ENCODE measurements at places on chromosomes 7 and 10. TPM values are rescaled to one million over a fixed set of nuclear protein-coding genes. Genes with fewer than 3 reads are reported as not detected.

DNA sequence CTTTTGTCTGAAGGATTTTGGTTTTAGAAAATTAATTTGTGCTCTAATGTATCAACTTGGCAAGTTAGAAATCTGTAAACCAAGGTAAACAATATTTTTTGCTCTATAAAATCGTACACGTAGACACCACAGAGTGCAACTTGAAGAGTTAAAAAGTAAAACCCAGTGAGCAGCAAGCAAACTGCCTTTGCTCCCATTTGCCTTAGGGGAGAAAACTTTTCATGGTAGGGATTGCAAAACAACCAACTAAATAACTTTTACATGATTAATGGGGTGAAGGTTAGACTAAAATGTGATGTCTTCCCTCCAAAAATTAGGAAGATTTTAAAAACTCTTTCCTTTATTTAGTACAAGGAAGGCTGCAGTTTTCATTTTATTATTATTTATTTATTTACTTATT lies 224.2 kb upstream of the LYZL1 start:
- DNase-seq: peak; percentile 24

DNA sequence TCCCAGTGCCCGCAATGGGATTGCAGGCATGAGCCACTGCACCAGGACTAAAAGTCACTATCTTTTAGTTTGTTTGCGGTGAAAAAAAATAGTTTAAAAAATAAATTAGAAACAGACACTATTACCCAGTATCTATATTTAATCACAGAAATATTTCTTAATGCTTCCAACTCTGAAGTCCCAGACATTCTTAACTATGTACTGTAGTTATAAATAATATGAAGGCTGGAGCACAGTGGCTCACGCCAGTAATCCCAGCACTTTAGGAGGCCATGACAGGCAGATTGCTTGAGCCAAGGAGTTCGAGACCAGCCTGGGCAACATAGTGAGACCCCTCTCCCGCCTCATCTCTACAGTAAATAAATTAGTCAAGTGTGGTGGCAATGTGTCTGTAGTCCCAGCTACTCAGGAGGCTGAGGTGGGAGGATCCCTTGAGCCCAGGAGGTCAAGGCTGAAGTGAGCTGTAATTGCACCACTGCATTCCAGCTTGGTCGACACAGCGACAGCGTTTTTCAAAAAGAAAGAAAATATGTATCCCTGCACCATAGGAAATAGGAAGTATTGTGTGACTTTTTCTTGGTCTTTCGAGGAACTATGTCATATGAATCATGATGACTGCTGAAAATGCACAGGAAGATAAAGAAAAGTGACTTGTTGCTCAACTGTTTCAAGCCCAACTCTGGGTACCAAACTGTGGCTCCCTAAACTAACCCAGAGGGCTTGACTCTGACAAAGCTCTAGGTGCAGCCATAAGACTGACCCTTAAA lies 74.9 kb upstream of the STEAP1B start:
- DNase-seq: no peak

GRCh38 chr10:76497666-76498065 lies 1066.2 kb downstream of the LRMDA start:
- DNase-seq: no peak

DNA sequence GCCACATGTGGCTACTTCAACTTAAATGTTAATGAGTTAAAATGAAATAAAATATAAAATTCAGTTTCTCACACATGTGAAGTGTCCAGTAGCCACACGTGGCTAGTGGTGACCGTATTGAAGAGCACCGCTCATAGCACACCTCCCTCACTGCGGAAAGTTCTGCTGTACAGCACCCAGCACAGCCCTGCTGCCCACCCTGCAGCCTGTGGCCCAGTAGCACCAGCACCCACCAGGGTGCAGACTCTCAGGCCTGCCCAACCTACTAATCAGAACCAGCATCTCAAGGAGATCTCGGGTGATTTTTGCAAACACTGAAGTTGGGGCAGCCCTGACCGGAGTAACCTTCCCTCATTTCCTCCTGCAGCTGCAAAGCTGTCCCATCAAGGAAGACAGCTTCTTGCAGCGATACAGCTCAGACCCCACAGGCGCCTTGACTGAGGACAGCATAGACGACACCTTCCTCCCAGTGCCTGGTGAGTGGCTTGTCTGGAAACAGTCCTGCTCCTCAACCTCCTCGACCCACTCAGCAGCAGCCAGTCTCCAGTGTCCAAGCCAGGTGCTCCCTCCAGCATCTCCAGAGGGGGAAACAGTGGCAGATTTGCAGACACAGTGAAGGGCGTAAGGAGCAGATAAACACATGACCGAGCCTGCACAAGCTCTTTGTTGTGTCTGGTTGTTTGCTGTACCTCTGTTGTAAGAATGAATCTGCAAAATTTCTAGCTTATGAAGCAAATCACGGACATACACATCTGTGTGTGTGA lies 162.8 kb upstream of the LANCL2 start:
- no peak for DNase-seq

DNA sequence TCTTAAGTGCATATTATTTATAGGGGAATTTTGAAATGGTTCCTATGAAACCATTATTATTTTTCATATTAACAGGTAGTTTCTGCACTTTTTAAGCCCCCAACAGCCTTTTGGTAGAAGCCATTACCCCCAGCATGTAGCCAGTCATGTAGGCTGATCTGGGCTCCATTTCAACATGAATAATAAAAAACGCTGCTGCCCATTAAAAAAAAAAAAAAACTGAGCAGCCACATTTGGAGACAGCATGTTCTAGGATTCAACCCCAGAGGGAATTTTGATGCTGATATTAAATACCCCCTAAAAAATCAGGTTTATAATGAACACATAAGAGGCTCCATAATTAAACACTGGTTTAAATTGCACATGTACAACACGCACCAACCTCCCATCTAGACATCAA lies 181.3 kb downstream of the RTKN2 start:
- no peak for DNase-seq

GRCh38 chr10:110442746-110443145 lies 55.0 kb upstream of the DUSP5 start:
- DNase-seq: no peak

GRCh38 chr7:158569858-158570323 lies 17.7 kb downstream of the PTPRN2 start:
- no peak for DNase-seq

GRCh38 chr7:30069096-30069867 lies 41.1 kb downstream of the PLEKHA8 start:
- no peak for DNase-seq

DNA sequence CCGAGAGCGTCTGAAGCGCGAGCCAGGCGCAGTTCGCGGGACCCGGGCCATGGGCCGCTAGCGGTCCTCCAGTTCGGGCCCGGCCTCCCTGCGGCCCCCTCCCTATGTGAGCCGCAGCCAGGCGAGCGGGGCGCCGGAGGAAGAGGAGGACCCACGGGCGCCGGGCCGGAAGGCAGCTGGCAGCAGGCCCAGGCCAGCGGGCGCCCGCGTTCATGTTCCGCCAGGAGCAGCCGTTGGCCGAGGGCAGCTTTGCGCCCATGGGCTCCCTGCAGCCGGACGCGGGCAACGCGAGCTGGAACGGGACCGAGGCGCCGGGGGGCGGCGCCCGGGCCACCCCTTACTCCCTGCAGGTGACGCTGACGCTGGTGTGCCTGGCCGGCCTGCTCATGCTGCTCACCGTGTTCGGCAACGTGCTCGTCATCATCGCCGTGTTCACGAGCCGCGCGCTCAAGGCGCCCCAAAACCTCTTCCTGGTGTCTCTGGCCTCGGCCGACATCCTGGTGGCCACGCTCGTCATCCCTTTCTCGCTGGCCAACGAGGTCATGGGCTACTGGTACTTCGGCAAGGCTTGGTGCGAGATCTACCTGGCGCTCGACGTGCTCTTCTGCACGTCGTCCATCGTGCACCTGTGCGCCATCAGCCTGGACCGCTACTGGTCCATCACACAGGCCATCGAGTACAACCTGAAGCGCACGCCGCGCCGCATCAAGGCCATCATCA lies 1.1 kb downstream of the ADRA2A start:
- DNase-seq: no peak

DNA sequence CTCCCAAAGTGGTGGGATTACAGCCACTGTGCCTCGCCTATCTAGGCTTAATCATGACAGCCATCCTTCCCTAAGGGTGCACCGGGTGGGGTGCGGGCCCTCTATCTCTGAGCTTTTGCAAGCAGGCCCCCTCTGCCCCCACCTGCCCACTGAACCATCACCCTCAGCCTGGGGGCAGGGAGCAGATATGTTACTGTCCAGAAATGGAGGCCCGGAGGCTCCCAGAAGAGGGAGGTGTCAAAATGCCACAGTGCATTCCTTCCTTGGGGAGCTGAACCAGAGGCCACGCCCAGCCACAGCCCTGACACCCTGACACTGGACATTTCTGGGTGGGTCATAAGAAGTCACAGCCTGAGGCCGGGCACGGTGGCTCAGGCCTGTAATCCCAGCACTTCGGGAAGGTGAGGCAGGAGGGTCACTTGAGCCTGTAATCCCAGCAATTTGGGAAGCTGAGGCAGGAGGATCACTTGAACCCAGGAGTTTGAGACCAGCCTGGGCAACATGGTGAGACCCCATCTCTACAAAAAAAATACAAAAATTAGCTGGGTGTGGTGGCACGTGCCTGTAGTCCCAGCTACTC lies 129.8 kb upstream of the TNRC18 start:
- no peak for DNase-seq

- DNase-seq: no peak
Observed at GRCh38 chr7:3942816-3943745, 642.0 kb downstream of the SDK1 start.

DNA sequence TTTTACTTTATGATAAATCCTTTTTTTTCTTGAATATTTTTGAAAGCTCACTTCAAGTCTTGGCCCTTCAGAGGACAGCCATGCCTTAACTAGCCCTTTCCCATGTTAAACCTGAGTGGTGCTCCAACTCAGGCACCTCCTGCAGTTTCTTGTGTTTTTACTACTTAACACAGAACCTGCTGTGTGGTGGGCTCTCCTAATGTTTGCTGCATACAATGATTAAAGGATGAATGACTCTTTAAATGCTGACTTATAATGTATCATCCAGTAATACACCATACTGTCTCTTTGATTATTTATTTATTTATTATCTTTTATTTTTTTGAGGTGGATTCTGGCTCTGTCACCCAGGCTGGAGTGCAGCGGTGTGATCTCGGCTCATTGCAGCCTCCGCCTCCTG lies 179.4 kb downstream of the SEMA3E start:
- DNase-seq: no peak

- peak; percentile 54 for DNase-seq
Observed at GRCh38 chr7:41232086-41232485, 470.8 kb downstream of the INHBA start.

DNA sequence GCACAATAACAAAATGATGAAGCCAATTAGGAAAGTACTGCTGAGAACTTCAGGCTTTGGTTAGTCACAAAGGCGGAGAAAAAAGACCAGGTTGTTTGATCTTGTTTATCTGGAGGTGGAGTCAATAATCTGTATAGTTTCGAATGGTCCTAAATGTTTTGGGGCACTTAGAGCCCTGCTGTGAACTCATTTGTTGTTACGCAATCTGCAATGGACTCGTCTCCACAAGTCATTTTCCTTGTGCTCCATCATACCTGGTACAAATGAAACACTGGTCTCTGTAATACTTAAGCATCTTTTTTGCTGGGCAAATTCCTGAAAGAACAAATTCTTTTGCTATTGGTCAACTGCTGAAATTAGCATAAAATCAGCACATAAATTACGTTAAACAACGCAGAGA lies 430.5 kb downstream of the GATA3 start:
- peak; percentile 56 for DNase-seq

GRCh38 chr10:33010132-33011037 lies 52.4 kb upstream of the ITGB1 start:
- DNase-seq: peak; percentile 93

DNA sequence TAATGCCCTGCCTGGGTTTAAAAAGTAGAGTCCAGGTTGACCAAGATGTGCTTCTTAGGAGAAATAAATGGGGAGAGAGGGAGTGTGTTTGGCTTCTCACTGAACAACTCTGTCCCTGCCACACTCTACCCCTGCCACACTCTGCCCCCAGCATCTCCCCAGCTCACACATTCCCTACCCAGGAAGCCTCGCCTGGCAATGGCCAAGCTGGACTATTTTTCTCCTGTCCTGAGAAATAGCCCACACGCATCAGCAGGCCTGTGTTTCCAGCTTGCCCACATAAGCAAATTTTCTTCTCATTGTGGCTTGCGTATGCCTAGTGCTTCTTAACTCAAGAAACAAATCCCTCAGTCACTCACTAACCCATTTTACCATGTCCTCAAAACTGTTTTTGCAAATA lies 1.8 kb downstream of the LRRC18 start:
- DNase-seq: no peak

DNA sequence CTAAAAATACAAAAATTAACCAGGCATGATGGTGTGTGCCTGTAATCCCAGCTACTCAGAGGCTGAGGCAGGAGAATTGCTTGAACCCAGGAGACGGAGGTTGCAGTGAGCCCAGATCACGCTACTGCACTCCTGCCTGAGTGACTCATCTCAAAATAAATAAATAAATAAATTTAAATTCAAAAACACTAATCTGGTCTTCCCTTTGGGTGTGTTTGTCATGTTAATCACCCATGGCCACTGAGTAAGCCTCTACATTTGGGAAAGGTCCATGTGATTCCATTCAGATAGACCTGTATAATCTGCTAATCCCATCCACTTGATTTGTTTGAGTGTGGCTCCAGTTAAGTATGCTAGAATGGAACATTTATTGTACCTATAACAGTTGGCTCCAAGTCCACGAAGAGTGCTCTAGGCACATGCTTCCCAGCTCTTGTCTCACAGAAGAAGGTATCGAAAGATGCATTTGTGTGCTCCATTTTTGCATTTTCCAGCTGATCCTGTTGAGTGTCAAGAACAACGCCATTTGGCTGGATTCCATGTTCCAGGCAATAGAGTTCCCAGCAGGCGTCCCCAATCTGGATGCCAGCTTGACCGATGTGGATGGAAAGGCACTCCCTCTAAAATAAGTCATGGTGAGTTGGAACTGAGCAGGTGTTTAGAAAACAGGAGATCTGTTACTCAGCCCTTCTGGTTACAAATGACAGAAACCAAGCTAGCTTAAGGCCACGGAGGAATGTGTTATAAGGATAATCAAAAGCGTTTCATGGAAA lies 4.0 kb downstream of the TUBAL3 start:
- no peak for DNase-seq

DNA sequence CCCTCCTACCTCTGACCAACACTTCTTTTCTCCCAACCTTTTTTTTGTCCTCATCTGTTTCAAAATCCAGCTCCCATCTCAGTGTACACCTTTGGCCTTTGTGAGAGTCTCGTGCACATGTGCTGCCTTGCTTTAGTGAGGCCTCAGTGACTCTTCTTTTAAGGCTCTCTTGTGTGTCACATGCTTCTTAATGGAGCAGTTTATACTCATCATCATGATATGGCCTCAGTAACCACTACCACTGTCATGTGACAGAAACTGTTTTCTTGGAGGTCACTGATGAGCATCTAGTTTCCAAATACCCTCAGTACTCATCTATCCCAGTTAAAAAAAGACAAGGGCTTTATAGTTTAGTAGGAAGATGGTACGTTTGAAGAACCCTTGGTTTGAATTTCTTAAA lies 8.1 kb upstream of the ARHGAP22 start:
- no peak for DNase-seq

GRCh38 chr7:26227987-26228386 lies 26.4 kb downstream of the CBX3 start:
- no peak for DNase-seq

Gene SYCE1
- polyA plus RNA-seq: 0.41 TPM

Gene GHRHR
- not detected for polyA plus RNA-seq

Gene MALSU1
- polyA plus RNA-seq: 96.9 TPM

Gene HOXA11
- polyA plus RNA-seq: 0.21 TPM

Gene SLC16A9
- 9.8 TPM for polyA plus RNA-seq

Gene COL13A1
- polyA plus RNA-seq: 2.4 TPM

Gene RSPH10B
- 0.04 TPM for polyA plus RNA-seq
